ENCODE measurements at places on chromosomes 6 and 20.
A peak's percentile ranks its signal among the peaks of the same experiment; 100 is the strongest.

- DNase-seq: no peak
Observed at GRCh38 chr6:148422085-148422484, 79.4 kb downstream of the SASH1 start.

DNA sequence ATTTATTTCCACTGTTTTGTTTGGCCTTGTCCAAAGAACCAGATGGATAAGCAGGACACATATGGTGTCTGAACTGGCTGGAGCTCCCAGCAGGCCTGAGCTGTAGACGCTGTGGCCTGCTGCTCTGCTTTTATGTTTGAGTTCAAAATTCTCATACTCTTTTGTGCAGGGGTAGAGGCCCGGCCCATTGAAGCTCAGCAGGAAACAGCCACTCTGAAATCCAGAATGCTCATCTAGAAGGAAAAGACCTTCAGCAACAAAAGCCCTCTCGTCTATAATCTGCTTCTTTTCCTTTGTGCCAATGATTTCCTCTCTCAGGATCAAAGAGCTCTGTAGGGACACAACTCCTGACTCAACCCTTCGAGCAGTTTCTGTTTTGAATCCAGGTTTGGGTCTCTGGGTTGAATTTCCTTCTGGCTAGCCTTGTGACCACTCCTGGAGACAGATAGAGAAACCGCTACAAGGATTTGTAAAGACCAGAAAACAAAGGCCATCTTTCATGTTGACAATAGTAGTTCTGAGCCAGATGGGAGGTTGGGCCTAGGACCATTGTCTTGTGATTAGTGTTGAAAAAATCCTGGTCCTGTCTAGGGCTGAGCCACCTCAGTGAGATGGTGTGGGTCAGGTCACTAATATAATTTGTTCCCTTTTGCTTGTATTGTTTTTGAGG is 446.7 kb downstream of the BCKDHB start:
- DNase-seq: no peak

DNA sequence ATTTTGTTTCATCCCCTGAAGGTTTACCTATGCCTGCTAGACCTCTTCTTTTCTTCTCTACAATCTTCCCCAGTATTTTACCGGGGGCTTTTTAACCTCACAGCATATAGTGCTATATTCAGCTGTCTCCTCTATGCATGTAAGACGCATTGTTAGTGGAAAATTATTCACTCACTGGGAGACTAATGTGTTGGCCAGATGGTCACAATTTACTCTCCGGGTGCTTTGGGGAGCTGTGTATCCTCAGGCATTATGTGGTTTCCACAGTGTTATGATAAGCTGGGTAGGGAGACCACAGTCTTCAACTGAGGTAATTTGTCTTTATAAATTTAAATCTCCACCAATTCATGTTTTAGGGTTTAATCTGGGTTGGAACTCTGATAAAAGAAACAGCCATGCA is 553.8 kb upstream of the PTCHD4 start:
- DNase-seq: no peak

- DNase-seq: no peak
Observed at GRCh38 chr6:122140031-122140430, 259.4 kb upstream of the HSF2 start.

DNA sequence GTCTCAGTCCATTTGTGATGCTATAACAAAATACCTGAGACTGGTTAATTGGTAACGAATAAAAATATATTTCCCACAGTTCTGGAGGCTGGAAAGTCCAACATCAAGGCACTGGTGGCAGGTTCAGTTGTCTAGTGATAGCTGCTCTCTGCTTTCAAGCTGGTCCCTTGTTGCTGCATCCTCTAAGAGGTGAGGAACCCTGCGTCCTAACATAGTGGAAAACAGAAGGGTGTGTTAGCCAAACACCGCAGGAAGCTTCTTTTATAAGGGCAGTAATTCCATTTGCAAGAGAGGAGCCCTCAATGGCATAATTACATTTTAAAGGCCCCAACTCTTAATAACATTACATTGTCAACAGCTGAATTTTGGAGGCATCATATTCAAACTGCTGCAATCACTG is 372.7 kb downstream of the ADGRB3 start:
- DNase-seq: no peak

DNA sequence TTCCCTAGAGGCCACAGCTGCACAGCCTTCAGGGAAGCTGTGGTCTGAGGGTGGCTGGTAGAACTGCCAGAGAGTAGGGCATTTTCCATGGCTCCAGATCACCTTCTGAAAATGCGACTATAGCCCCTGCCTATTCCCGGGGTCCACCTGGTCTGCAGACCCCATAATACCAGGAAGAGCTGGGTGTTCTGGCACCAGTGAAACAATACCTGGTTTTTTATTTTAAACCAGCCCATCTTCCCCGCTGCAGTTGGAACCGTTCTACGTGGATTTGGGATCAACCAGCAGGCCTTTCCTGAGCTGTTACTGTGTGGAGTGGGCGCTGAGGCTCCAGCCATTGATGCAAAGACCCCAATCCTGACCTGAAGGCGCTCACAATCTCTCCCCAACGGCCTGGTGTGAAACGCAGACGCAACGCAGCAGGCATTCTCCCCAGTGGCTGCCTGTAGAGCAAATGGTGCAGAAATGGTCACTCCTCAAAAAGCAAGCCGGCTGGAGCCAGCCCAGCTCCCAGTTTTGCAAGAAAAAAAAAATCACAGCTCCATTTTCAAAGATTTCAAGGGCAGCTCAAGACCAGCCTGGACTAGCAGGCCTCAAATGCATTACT is 11.3 kb downstream of the NPEPL1 start:
- no peak for DNase-seq

- DNase-seq: no peak
Observed at GRCh38 chr6:115740907-115741306, 319.8 kb downstream of the FRK start.

DNA sequence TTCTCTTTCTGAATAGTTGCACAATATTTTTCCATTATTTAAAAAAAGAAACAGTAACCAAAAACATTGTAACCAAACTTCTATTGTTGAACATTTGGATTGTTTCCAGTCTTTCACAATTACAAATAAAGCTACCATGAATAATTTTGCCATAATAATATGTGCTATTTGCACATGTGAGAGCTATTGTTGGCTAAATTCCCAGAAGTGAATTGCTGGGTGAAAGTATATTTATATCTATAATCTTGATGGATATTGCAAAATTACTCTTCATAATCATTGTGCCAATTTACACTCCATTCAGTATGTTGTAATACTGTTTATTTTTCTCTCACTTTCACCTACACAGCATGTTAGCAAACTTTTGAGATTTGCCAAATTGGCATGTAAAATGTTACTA is 36.6 kb upstream of the SLC22A16 start:
- DNase-seq: no peak

- no peak for DNase-seq
Observed at GRCh38 chr20:4217349-4217841, 202.0 kb upstream of the RNF24 start.

DNA sequence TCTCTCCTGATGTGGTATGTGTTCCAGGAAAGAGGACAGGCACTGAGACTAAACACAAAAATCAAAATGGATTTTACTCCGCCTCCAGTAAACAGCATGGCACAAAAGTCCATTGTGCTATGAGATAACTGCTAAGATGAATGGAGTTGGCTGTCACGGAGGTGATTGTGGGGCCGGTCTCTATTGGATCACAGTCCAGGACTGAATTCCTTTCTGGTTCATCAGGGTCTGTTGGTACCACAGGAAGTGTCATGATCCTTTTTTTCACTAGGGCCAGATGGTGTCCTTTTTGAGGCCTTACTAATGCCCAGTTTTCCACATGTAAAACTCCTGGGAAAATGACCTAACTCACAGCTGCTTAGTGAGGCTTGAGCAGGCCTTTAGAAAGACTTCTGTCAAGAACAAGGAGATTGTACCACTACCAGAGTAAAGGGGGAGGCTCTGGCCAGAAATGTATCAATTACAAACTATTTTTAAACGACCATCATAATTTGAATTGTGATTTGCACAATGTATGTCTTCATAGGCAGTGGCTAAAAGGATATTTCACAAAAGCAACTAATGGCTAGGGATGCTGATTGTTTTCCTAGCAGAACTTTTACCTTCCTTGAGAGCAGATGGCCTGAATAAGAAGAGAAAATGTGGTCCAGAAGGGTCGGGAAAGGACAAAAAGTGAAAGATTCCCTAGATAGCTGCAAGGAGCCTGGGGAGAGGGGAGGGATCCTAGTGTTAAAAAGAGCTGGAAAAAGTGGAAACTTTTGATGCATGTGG is 192.2 kb upstream of the POU3F2 start:
- DNase-seq: no peak

GRCh38 chr6:137162692-137163306 is 10.6 kb downstream of the IL22RA2 start:
- DNase-seq: no peak

DNA sequence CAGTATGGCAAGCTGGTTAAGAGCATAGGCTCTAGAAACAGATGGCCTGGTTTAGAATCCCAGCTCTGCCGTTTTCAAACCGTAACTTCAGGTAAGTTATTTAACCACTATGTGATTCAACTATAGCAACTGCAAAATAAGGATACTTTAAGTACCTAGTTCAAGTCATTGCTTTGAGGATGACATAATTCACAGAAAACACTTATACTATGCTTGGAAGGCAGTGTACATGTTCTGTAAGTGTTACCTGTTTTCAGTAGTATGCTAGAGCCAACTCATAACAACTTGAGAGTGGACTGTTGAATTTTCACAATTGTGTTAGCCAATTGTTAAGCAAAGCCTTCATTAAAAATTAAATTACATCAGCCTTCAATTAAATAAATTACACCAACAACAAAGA is 134.8 kb upstream of the BEND6 start:
- DNase-seq: no peak

DNA sequence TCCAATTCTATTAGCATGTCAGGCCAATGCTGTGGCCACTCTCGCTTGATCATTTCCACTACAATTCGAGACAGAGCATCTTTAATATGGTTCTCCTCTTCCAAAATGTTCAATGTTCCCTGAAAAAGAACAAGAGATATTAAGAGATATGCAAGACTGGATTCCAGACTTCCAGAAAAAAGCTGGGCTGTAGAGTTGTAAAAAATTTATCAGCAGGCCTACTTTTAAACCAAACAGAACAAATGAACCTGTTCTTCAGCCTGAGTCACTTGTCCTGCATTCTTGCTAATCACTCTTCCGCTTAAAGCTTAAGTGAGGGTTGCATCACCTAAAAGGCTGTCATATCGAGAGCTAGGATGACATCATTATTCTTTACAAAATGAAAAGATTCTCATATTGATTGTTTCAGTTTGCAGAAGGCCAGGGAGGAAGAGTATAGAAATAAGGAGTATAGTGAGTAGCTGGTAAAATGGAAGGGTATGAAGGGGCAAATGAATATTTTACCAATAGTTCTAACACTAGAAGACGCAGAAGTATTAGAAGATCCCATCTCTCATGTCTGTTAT is 4.9 kb downstream of the XPO5 start:
- DNase-seq: peak; percentile 20

GRCh38 chr20:61516346-61517208 is 264.5 kb downstream of the CDH4 start:
- no peak for DNase-seq

DNA sequence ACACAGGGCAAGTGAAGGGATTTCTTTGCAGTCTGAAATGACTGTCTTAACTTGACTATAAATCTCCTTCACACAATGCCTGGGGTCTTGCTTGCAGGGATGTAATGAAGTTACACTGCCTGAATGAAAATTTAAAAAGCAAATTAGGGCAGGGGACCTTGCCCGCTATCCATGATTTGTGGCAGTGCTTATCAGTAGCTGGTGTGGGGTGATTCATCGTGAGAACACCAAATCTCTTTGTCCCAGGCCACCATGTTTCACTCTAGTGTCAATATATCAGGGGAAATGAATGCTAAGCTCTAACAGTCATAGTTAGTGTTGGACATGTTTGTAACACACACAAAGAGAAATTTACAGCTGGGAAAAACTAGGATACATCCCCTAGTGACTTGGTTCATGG is 713.7 kb upstream of the EPHA7 start:
- no peak for DNase-seq

- DNase-seq: peak; percentile 76
Observed at GRCh38 chr6:35146453-35146852, 5.3 kb upstream of the TCP11 start.

GRCh38 chr6:151408858-151409257 is 17.5 kb upstream of the ZBTB2 start:
- DNase-seq: no peak

GRCh38 chr6:43339168-43339567 is 30.3 kb downstream of the ZNF318 start:
- DNase-seq: no peak

DNA sequence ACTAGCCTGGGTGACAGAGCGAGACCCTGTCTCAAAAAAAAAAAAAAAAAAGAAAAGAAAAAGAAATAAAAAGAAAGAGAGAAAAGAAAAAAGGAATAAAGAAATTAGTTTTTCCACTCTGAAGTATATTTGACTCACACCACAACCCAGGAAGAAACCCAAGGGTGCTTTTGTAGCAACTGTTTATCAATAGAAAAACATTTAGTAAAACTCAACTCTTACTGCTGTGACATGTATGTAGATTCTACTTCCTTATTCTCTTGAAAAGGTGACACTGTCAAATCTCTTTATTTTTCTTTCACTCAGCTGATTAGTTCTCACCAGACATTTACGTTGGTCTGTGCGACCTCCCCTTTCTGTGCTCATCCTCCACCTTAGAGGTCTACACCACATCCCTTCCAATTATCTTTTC is 99.9 kb upstream of the SHLD1 start:
- DNase-seq: no peak

- DNase-seq: peak; percentile 23
Observed at GRCh38 chr20:25459916-25460535, 52.6 kb downstream of the GINS1 start.

DNA sequence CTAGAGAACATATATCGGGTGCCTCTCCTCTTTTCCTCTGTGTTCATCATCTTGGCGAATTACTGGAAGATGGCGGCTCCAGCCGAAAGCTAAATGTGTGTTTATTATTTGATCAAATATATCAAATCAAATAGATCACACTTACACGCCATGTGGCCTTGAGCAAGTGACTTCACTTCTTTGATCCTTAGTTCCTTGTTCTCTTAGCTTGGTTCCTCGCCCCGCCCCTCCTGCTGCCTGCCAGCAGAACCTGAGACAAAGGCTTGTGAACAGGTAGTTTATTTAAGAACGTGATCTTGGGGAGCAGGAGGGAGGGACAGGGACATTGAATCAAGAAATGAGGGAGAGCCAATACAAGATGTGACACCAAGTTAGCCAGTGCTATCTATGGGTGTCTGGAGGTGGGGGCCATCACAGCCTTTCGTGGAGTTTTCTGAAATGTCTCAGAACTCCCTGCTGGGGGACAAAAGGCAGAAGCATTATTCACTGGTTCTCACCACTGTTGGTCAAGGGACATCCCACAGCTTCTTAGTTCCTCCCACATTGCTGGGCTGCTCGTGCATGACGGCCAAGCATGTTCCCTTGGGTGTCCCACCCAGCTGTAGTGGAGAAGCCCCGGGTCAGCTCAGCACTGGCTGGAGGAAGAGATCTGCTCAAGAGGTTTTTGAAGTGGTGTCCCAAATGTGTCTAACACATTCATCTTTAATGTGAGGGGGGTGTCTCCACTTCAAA is 44.9 kb upstream of the RNF24 start:
- DNase-seq: peak; percentile 95

GRCh38 chr20:1944345-1945091 is 49.3 kb downstream of the SIRPA start:
- DNase-seq: no peak
